Endodermal cell (in vitro differentiated cells): ENCODE measurements at places on chromosomes 5 and 9.

DNA sequence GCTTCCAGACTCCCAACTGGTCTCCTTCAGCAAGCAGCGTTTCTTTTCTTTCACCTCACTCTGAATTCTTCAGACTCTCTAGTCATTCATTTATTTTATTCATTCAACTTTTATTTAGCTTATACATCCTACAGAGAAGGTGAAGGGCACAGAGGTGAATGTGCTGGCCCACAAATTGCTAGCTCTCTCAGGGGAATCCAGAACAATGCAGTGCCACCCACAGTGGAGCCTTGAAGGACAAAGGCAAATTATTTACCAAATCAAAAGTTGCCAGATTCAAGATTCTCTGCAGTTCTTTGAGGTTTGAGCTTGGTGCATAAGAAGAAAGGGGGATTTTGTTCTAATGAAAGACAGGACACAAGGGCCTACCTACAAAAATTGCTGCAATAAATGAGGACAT, 29.7 kb downstream of the GRIA1 start:
- peak overlapping the region; percentile 12 for H3K27ac ChIP-seq
- H3K4me3 ChIP-seq, result no peak overlapping the region
- peaks cover 2% of the 10 kb centered on the region for H3K4me1 ChIP-seq
- H3K27me3 ChIP-seq, result no peaks in the 10 kb centered on the region

DNA sequence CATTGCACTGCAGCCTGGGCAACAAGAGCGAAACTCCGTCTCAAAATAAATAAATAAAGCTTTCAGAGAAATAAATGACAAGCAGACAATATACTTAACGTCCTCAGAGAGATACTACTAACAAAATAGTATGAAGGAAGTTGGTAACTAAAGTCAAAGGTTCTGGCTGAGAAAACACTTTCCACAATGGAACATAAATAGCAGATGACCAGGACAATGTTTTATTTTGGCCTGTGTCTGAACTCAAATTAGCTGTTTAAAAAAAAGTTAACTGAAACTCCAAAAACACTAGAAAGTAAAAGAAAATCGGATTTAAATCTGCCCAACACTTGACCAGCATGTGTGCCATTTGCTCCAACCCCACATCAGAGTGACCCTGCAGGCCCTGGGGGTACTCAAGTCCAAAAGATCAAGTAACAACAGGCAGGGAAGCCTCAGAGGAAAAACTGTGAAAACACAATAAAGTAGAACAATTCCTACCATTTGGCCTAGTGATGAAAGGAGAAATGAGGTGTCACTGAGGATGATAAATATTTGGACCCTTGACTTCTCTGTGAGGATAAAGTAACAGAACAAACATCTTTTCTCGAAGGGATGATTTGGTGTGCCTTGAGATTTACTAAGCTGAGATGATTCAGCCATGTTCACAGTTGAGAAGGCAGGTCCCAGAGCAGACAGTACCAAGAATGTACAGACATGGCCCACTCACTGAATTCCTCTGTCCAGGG, 47.7 kb downstream of the LHFPL2 start:
- peaks cover 8% of the 10 kb centered on the region for H3K4me1 ChIP-seq
- peaks cover 61% of the 10 kb centered on the region for H3K36me3 ChIP-seq
- no peaks in the 10 kb centered on the region for H3K27me3 ChIP-seq
- no peak overlapping the region for H3K27ac ChIP-seq

GRCh38 chr5:97182571-97183099, 412 bp downstream of the RIOK2 start:
- no peak for DNase-seq
- H3K27me3 ChIP-seq, result peaks cover 4% of the 10 kb centered on the region
- H3K27ac ChIP-seq, result peak overlapping the region; percentile 98
- H3K4me1 ChIP-seq, result no peaks in the 10 kb centered on the region
- peak overlapping the region; percentile 86 for H3K4me3 ChIP-seq
- peaks cover 26% of the 10 kb centered on the region for H3K36me3 ChIP-seq

DNA sequence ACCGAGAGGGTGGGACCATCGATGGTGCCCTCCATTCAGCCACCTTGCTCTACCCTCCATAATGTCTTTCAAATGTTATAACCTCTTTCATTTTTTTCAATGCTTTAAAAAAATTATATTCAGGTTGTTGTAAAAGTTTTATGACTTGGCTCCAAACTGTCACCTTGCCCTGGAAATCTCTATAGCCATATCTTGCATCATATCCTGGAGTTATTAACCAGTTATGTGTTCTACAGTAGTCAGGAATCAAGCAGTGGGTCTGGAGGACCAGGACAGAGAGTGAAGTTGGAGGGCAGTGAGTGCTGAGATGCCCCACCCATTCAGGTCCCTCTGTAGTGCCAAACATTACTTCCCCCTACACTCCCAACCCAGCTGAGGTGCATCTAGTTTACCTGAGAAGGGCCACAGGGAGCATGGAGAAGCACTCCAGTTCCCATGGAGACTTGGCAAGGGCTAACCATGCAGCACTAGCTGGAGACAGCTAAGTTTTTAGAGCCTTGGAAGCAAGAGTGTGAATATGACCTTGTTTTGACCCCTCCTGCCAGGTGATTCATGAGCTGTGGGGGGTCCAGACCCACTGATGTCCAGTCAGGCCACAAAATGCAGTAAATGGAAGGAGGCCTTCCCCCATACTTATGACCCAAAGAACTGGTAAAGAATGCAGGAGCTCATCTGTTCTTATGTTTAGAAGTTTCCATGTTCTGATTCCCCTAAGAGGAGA, 5.5 kb downstream of the IFNA8 start:
- no peak overlapping the region for H3K4me3 ChIP-seq
- H3K4me1 ChIP-seq, result no peaks in the 10 kb centered on the region
- H3K27me3 ChIP-seq, result peaks cover 12% of the 10 kb centered on the region
- H3K27ac ChIP-seq, result no peak overlapping the region
- DNase-seq, result no peak
- H3K36me3 ChIP-seq, result no peaks in the 10 kb centered on the region

DNA sequence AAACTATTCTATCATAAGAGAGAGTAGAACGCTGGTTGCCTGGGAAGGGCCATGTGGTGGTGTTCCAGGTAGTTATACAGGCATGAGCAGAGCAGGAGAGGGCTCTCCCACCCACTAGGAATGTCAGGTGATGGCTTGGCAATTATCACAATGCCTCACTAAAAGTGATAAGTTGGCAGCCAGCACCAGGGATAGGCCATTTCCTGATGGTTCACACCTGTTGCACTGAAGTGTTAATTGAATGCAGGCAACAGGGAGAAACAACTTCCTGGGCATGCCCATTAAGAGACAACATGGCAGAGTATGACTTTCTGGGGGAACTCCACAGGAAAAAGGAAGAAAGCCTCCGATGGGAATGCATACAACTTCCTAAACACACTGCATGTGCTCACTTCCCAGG, 593.2 kb downstream of the ELAVL2 start:
- no peak overlapping the region for H3K4me3 ChIP-seq
- H3K4me1 ChIP-seq, result no peaks in the 10 kb centered on the region
- no peaks in the 10 kb centered on the region for H3K36me3 ChIP-seq
- no peak overlapping the region for H3K27ac ChIP-seq
- DNase-seq, result peak; percentile 75

GRCh38 chr5:90909101-90909503, 350.5 kb downstream of the ADGRV1 start:
- no peak overlapping the region for H3K27ac ChIP-seq
- DNase-seq, result peak; percentile 31
- H3K4me3 ChIP-seq, result no peak overlapping the region
- peaks cover 2% of the 10 kb centered on the region for H3K4me1 ChIP-seq
- H3K27me3 ChIP-seq, result no peaks in the 10 kb centered on the region

GRCh38 chr5:54178991-54179390, 131.4 kb downstream of the ARL15 start:
- H3K4me3 ChIP-seq, result no peak overlapping the region
- no peaks in the 10 kb centered on the region for H3K36me3 ChIP-seq
- H3K4me1 ChIP-seq, result peaks cover 10% of the 10 kb centered on the region
- peak overlapping the region; percentile 62 for H3K27ac ChIP-seq
- H3K27me3 ChIP-seq, result no peaks in the 10 kb centered on the region
- no peak for DNase-seq

GRCh38 chr5:19608444-19609002, 379.5 kb downstream of the CDH18 start:
- no peaks in the 10 kb centered on the region for H3K4me1 ChIP-seq
- no peaks in the 10 kb centered on the region for H3K27me3 ChIP-seq
- no peak overlapping the region for H3K27ac ChIP-seq

DNA sequence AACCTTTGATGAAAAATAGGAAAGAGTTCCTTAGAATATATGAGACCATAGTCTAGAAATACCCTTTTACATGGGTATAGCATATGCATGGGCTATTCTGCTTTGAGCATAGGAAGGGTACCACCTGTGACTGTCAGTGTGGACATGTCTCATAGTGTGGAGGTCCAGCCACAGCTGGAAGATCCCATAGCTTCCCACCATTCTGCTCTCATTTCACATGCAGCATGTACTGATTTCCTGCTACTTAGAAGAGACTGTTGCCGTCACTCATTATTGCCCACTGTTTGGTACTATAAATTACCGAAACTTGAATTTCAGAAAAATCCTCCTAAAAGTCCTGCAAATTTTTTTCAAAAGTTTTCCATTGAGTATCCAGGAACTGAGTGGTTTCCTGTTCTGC, 477.8 kb upstream of the DAB2 start:
- H3K27ac ChIP-seq, result no peak overlapping the region
- H3K27me3 ChIP-seq, result no peaks in the 10 kb centered on the region
- DNase-seq, result no peak

- no peaks in the 10 kb centered on the region for H3K27me3 ChIP-seq
- no peak overlapping the region for H3K27ac ChIP-seq
- H3K4me3 ChIP-seq, result no peak overlapping the region
Measured at GRCh38 chr9:129166623-129167557, 11.2 kb downstream of the IER5L start.

DNA sequence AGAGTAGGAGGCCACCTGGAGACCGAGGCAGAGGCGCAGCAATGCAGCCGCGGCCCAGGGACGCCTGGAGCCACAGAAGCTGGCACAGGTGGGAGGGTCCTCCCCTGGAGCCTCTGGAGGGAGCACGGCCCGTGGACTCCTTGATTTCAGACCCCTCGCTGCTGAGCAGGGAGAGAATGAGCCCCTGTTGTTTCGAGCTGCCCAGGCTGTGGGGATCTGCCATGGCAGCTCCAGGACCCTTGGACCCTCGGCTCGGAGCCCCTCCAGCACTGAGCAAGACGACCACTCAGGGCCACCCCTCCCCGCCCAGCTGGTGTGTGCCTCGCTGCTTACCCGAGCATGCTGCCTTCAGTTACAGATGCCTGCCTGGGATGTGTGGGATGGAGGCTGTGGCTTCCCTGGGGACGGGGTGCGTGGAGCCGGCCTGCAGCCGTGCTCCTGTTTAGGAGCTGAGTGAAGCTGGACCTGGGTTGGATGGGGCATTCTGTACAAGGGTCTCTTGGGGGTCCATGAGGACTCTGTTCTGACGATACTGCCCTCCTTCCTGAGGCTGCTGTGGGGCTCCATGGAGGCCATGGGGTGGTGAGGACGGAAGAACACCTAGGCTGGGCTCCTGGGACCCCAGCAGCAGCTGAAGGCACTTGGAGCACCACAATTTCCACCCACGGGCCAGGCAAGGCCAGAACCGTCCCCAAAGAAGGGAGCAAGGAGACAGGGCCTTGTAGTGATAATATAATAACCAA, 115.1 kb upstream of the LPCAT1 start:
- H3K27me3 ChIP-seq, result peaks cover 14% of the 10 kb centered on the region
- peaks cover 4% of the 10 kb centered on the region for H3K4me1 ChIP-seq
- no peak overlapping the region for H3K4me3 ChIP-seq
- DNase-seq, result peak; percentile 41
- H3K27ac ChIP-seq, result no peak overlapping the region

GRCh38 chr9:89969156-89969675, 364.4 kb downstream of the GADD45G start:
- H3K27ac ChIP-seq, result no peak overlapping the region
- H3K36me3 ChIP-seq, result no peaks in the 10 kb centered on the region
- H3K4me1 ChIP-seq, result no peaks in the 10 kb centered on the region
- DNase-seq, result no peak
- no peaks in the 10 kb centered on the region for H3K27me3 ChIP-seq

- H3K36me3 ChIP-seq, result no peaks in the 10 kb centered on the region
- DNase-seq, result no peak
- H3K27ac ChIP-seq, result no peak overlapping the region
- no peaks in the 10 kb centered on the region for H3K27me3 ChIP-seq
Measured at GRCh38 chr5:134029156-134029555, 24.4 kb upstream of the VDAC1 start.

- no peak overlapping the region for H3K27ac ChIP-seq
- H3K4me1 ChIP-seq, result peaks cover 10% of the 10 kb centered on the region
- DNase-seq, result peak; percentile 92
- peaks cover 23% of the 10 kb centered on the region for H3K27me3 ChIP-seq
- no peaks in the 10 kb centered on the region for H3K36me3 ChIP-seq
Measured at GRCh38 chr5:75054134-75054930, 2.0 kb upstream of the GCNT4 start.

- no peaks in the 10 kb centered on the region for H3K4me1 ChIP-seq
- no peak overlapping the region for H3K27ac ChIP-seq
- no peaks in the 10 kb centered on the region for H3K36me3 ChIP-seq
- H3K27me3 ChIP-seq, result no peaks in the 10 kb centered on the region
Measured at GRCh38 chr5:157230610-157231009, 35.3 kb upstream of the CYFIP2 start.

GRCh38 chr9:68961587-68961986, 52.3 kb downstream of the PRKACG start:
- no peak overlapping the region for H3K4me3 ChIP-seq
- peaks cover 22% of the 10 kb centered on the region for H3K36me3 ChIP-seq
- no peak overlapping the region for H3K27ac ChIP-seq
- no peak for DNase-seq
- no peaks in the 10 kb centered on the region for H3K27me3 ChIP-seq
- no peaks in the 10 kb centered on the region for H3K4me1 ChIP-seq

DNA sequence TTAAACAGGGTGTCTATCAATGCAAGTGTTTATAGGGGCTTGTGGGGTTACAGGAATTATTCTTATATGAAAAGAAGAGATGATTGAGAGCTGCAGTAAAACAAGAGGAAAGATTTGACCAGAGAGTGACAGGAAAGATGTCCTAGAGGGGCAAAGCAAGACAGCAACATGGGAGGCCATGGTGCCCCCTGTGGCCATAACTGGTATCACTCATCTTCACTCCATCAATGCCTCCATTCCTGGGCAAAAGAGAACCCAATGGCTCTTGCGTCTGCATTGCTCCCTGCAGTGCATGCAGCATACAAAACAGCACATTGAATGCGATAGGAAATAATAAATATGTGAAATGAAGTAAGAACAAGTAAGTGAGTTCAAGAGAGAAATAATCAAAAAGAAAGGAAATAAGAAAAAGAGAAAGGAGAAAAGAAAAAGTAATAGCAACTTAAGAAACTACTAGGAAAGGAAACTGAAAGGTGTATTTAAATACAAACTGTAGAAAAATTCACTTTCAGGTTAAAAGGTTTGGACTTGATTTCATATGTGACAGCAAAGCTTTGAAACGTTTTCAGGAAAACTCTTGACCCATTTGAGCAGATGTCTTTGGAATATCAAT, 206.6 kb downstream of the SEMA5A start:
- H3K36me3 ChIP-seq, result peaks cover 41% of the 10 kb centered on the region
- H3K4me1 ChIP-seq, result no peaks in the 10 kb centered on the region
- no peaks in the 10 kb centered on the region for H3K27me3 ChIP-seq
- H3K4me3 ChIP-seq, result no peak overlapping the region

- H3K36me3 ChIP-seq, result no peaks in the 10 kb centered on the region
- no peaks in the 10 kb centered on the region for H3K4me1 ChIP-seq
- no peak for DNase-seq
- H3K27ac ChIP-seq, result no peak overlapping the region
- no peaks in the 10 kb centered on the region for H3K27me3 ChIP-seq
- no peak overlapping the region for H3K4me3 ChIP-seq
Measured at GRCh38 chr5:88925692-88926490, 42.9 kb upstream of the MEF2C start.
